ENCODE measurements at places on chromosomes 5 and 9.

GRCh38 chr9:83520292-83520691, 17.9 kb downstream of the FRMD3 start:
- DNase-seq: no peak

- DNase-seq: no peak
Observed at GRCh38 chr5:116137544-116138378, 52.9 kb downstream of the COMMD10 start.

GRCh38 chr5:178337334-178337741, 104.7 kb upstream of the PHYKPL start:
- DNase-seq: no peak

GRCh38 chr5:19770396-19770795, 217.6 kb downstream of the CDH18 start:
- no peak for DNase-seq

DNA sequence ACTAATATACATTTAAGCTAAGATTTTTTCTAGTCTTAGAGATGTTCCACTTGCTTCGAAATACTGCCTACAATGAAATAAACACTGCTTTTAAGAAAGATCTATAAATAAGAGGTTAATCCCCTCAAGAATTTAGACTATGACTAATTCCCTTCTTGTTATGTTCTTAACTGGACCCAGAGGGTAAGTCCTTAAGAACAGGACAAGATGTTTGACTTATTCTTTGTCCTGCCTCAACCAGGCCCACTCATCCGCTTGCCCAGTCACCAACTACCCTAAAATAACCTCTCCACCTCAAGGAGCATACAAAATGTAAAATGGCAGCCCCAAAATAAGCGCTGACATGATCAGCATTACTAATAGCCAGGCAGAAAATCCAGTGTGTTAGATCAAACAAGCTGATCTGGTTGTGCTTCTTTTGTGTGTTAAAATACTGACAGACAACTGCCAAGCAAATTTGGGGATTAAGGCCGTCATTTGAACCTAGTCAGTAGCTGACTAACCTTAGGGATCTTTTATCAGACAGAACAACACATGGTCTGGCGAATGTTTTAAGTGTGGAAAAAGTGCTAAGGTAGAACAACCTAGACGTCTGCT, 93.7 kb upstream of the SMC5 start:
- no peak for DNase-seq

- no peak for DNase-seq
Observed at GRCh38 chr9:136805207-136805740, 2.5 kb upstream of the RABL6 start.

- no peak for DNase-seq
Observed at GRCh38 chr5:75040973-75041372, 11.4 kb downstream of the GCNT4 start.

DNA sequence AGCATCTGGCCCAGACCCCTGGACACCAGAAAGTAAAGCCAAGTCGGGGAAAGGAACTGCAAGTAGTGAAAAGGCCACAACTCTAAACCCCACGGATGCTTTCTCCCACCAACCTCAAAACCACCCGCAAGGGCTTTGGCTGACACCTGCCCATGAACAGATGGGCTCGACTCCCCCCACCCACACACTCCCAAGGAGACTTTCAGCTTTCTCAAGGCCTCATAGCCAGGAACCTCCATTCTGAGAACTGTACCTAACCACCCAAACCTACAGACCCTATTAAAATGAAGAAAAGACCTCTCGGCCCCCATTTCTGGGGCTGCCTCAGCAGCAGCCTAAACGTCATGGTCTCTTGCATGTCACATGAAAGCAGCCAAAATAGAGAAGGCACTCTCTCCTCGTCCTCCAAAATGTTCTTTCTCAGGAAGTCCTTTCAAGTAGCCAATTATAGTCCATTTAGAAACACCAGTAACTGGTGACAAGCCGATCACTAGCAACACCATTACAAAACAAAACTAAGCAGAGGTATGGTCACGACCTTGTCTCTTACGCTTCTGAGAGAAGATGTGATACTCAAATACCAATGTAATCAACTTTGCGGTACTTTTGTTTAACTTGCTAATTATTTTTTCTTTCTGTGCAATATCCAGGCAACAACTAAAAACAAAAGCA, 2.9 kb downstream of the B4GALT1 start:
- DNase-seq: no peak

GRCh38 chr5:149452007-149452664, 73.0 kb upstream of the IL17B start:
- DNase-seq: no peak

DNA sequence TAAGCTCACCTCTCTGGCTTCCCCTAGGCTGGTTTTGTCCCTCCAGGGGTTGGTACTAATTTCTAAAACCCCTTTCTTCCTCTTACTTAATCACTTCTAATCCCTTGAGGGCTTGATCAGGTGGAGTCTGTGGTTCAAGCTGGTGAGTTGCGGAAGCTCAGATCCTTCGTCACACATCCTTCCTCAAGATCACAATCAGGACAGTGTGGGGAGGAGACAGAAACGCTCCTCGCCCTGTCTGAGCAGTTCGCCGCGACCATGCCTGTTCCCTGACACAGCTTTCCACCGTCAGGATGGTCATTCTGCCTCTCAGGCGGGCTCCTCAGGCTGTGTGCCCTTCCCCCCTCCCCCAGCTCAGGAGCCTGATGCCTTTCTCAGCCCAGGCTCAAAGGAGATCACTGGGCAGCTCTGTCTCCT, 24.3 kb downstream of the CPLX2 start:
- peak; percentile 17 for DNase-seq

GRCh38 chr9:84598921-84599636, 70.5 kb upstream of the NTRK2 start:
- DNase-seq: no peak

DNA sequence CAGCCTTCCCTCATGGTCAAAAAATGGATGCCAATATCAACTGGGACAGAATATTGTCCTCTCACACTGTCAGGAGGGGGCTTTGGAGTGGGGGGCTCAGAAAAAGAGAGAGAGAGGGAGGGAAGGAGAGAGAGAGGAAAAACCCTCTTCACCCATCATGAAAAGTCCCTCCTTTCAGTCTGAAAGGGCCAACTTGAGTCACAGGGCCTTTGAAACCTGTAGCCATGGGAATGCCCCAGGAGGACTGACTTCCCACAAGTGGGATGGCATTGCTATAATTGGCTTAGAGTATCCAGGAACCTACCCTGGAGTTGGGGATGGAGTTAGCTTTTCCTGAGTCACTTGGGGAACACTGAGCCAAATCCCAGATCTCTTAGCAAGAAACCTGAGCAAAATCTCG, 41.2 kb downstream of the DNAJC21 start:
- DNase-seq: no peak

GRCh38 chr9:89037346-89037745, 46.1 kb downstream of the S1PR3 start:
- DNase-seq: no peak

- no peak for DNase-seq
Observed at GRCh38 chr5:168377525-168377924, 86.1 kb downstream of the WWC1 start.

- no peak for DNase-seq
Observed at GRCh38 chr9:125820100-125820804, 73.1 kb downstream of the PBX3 start.

GRCh38 chr5:38059876-38060275, 198.5 kb upstream of the EGFLAM start:
- DNase-seq: no peak

- no peak for DNase-seq
Observed at GRCh38 chr5:53411388-53411787, 69.0 kb upstream of the FST start.

DNA sequence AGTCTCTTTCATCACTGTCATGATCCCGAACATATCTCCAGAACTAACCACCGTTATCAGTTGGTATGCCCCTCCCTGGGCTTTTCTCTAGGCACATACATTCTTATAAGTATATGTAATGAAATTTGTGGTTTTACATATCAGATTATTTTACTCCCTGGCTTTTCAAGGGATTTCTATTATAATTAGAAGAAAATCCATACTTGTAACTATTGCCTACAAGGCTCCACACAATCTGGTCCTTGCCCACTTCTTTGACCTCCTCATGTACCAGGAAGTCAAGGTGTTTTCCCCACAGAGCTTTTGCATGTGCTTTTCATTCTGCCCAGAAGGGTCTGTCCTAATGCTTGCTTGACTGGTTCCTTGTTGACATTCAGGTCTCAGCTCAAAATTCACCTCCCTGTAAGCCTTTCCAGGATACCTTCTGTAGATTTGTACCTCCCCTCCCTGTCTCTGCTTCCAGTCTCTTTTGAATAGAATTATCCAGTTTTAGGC, 33.6 kb upstream of the HSD17B4 start:
- no peak for DNase-seq

DNA sequence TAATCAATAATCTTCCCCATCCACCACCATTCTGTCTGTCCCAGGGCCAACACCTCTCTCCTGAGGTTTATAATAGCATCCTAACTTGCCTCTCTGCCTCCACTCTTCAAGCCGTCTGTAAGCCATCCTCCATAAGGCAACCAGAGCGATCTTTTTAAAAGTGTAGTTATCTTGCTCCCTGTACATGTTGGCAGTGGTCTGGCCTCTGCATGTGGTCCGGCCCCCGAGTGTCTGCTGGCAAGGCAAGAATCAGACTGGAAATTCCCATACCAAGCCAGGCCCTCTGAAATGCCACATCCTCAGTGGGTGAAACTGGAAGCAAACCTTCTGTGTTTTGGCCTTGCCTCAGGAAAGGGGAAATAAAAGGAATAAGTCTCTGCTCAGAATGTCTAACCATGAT, 17.0 kb downstream of the TTLL11 start:
- no peak for DNase-seq

DNA sequence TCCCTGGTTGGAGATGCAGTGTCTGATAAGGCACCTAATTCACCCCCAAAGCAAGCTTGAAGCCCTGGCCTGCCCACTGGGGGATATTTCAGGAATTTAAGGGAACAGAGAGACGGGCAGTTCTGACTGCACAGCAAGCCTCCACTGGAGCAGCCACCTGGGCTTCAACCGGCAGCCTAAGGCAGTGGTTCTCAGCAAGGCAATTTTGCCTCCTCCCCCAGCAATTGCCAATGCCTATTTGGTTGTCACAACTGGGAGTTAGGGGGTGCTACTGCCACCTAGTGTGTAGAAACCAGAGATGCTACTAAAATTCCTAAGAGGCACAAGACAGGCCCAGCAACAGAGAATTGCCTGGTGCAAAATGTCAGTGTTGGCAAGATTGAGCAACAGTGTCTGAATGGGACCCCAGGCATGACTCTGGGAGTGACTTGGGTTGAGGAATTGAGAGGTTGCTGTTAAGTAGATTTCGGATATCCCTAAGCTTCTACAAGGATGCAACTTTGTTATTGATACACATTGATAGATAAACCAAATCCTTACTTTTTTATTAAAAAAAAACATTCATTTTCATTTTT, 58.7 kb upstream of the CTSL start:
- no peak for DNase-seq

DNA sequence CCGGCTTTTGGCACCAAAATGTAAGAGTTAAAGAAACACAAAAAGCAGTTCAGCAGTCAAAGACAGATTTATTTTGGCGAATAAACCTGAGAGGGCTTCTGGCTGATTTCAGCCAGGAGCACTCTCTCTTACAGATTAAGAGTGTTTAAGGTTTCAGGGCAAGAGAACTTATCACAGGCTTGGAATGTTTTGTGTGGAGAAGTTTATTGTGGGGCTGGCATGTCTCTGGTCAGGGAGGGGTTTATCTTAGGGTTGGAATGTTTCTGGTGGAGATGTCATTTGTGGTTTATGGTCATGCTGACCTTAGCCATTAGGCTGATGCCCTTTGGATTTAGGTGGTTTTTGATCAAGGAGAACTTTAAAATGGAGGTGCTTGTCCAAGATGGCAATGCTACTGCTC, 622.3 kb upstream of the PTPRD start:
- no peak for DNase-seq

GRCh38 chr5:163362840-163363371, 74.5 kb upstream of the CCNG1 start:
- DNase-seq: no peak

DNA sequence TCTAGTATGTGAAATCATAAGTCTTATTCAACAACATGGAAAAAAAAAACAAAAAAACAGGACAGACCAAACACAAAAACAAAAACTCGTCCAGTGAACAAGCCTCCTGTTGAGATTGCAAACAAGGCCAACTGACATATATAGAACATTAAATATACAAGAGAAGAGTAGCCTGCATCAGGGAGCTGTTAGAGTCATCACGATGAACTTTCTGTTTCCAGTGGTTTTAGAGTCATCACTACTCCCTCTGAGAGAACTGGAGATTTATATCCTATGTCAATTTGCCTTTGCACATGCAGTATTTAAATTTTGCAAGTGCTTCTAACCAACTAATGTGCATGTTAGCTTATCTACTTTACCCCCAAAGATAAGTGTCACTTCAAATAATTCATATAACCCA, 9.9 kb downstream of the SNCAIP start:
- DNase-seq: no peak

DNA sequence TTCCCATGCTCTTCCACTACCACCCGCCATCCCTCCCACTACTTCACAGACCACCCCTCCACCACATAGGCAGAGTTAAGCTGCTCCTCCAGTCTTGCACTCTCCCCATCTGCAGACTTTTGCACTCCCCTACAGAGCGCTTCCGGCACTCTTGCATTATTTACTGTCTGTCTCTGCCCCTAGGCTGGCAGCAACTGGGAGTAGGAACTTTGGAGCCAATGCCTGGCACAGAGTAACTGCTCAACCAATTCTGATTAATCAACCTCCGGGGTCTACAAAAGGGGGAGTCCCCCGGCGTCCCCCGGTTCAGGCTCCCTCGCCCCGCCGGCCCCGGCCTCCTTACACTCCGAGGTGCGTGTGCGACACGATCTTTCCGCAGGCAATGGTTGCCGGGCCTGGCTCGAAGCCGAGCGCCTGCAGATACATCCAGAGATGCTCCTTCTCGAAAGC, 498 bp downstream of the HAUS6 start:
- DNase-seq: no peak

- DNase-seq: no peak
Observed at GRCh38 chr9:111851553-111851952, 45.1 kb upstream of the UGCG start.

GRCh38 chr5:10275460-10275859, 25.4 kb downstream of the CCT5 start:
- DNase-seq: no peak

DNA sequence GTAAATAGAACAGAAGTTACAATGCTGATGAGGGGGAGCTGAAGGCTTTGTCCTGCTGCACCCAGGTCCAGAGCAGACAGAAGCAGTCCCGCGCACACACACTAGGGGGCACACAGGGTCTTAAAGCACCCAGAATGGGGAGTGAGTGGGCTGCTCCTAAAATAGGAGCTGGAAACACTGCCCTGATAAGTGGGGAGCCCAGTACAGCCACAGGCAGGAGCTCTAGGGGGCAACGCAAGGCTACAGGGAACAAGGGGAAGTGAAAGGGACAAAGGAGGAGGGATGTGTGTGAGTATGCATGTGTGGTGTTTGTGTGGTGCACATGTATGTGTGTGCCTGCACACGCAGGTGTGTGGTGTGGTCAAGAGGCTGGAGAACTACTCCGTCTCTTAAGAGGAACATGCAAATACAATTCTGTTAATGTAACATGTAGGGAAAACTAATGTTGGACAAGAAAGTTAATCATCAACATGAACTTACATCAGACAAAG, 191.5 kb downstream of the ROR2 start:
- no peak for DNase-seq

GRCh38 chr5:170307575-170308465, 10.2 kb upstream of the LCP2 start:
- DNase-seq: no peak

- no peak for DNase-seq
Observed at GRCh38 chr5:135538261-135538660, 2.5 kb upstream of the NEUROG1 start.
